ENCODE measurements at places on chromosomes 12 and 14.

DNA sequence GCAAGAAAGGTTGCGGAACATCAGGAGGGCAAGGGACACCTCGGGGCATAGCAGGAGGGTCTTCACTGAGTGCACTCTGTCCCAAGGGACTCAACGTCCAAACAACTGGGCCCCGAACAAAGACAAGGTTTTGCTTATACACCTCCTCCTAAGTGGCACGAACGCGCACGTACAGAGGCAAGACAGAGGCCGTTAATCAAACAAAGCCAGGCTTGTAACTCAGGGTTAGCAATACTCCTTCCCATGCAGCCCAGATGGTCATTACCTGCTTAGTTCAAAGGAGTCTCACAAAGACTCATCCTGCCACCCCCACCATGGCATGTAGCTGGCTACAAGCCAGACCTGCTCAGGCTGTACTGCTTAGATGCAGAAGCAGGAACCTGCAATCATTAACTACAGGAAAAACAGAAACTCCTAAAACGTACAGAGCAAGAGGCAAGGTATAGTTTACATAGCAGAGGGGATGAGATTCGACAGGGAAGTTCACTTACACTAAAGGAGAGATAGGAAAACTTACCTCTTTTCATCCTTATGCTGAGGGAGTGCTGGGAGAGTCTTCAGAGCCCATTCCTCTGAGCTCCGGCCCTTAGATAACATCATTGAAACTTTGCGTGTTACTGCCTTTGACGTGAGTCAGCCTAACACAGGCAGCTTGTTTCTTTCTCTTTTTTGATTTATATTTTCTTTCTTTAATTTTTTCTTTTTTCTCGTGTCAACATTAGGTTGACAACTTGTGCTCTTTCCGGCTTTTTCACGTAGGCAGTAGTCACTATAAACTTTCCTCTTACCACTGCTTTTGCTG, 1319.1 kb downstream of the TMEM121 start:
- peak; percentile 47 for DNase-seq

GRCh38 chr12:129629901-129630300, 273.9 kb downstream of the TMEM132D start:
- no peak for DNase-seq

GRCh38 chr14:53619691-53620231, 336.9 kb downstream of the BMP4 start:
- DNase-seq: no peak

DNA sequence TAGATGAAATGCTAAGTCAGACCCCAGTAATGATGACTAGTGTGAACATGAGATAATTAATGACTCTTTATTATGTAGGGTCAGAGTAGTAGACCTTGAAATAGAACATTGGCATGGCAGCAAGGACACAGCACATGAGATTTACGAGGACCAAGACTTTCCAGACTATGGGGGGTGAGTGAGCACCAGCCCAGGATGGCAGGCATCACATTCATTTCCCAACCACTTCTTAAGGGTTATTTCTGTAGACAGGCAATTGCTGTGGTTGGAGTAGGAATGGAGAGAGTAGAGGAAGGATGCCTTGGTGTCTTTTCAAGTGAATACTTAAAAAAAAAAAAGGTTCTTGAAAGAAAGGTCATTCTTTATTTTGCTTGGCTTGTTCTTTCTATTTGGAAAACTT, 189.4 kb upstream of the DYRK2 start:
- DNase-seq: no peak

DNA sequence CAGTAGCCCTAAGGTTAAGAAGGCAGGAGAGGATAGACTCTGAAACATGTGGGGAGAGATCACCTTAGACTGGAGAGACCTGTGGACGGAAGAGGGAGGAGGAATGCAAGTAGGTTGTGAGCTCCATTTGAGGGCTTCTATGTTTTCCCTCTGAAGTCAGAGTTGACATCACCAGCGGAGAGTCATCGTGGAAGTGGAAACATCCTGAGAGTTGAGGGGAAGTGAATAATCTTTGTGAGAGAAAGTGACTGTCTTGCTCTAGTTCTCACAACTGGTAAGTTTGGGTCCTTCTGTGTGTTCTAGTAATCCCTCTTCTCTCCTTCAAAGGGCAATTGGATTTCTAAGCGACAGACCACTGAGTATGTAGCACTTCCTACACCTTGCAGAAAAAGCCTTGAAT, 103.6 kb upstream of the CCND2 start:
- DNase-seq: no peak

- no peak for DNase-seq
These were observed 59.8 kb upstream of the SLC38A2 start for GRCh38 chr12:46432325-46432724.

DNA sequence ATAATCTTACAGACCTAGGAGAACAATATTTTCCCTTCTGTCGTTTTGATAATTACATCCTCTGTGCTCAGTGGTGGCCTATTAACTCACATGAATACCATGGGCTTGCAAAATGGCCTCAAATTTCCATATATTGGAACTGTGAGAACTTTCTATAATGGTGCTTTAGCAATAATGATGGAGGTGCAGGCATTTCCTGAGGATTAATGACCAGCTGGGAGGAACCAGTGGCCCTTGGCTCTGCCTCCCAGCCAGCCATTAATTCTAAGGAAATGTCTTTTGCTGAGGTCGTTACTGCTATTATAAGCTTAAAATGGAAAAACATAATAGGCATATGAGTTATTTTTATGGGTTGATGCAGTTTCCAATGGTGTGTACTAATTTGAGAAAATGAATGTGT, 33.6 kb downstream of the HMGA2 start:
- DNase-seq: no peak

Measured in stimulated activated CD4-positive, alpha-beta T cell treated with anti-CD3 and anti-CD28 coated beads, Interleukin-2, amount 100 ng/mL, for 24 hours (primary cell).